ENCODE measurements at places on chromosomes 1 and 21.

DNA sequence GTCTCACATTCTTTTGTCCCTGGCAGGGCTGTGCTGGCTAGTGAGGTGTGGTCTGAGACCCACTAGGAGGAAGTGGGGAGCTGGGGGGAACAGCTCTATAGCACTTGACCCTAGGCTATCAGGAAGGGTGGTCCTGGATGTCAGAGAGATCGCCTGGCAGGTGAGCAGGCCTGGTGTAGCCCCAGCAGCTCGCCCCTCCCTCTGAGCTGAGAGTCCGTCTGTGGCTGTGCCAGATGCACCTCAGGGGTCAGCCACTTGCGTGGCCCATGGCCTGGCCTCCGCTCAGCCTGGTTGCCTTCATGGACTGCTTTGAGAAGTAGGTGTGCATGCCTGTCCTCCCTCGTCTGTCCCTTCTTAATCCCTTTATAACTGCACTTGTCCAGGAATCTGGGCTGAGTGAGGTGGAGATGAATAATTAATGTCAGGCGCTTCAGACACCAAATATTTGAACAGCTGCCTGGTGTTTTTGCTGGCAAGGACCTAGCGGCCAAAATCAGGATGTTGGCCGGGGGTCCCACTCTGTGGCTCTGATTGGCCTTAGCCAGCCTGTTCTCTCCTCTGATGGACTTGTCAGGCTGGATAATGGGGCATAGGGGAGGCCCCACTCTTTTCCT, 30.5 kb downstream of the TMEM53 start:
- no peak for DNase-seq

DNA sequence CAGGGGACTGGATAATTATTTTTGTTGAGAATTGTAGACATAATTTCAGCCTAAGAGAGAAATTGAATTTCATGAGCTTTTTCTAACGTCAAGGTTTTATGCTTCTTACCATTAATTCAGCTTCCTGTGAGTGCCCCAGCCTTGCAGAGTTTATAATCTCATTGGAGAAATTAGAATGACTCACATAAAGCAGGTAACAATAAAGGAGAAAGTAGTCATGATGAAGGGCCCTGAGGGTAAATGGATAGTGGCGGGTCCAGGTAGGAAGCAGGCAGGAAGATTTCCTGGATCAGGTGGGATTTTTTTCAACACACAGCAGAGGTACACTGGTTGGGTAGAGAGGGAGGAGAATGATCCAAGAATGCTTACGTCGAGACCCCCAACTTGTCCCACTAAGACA, 311.4 kb downstream of the BARHL2 start:
- DNase-seq = no peak

- DNase-seq = no peak
These were observed 299 bp upstream of the PROX1 start for GRCh38 chr1:213987422-213987926.

DNA sequence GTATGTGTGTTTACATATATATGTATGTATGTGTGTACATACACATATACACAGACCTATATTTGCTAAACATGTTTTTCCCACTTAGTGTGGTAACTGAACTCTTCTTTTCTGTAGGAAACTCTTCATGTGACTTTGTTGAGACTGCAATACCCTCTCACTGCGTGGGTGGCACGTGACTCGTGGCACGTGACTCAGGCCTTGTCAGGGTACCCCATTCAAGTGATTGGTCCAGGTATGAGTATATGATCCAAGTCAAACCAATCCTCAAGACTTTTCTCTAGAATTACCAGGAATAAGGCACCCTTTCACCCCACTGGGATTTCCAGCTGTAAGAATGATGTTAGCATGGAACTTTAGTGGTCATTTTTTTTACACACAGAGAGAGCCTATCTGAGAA, 149.2 kb upstream of the KCNK2 start:
- DNase-seq = no peak

GRCh38 chr1:61433646-61434045, 291.3 kb downstream of the TM2D1 start:
- DNase-seq = no peak

DNA sequence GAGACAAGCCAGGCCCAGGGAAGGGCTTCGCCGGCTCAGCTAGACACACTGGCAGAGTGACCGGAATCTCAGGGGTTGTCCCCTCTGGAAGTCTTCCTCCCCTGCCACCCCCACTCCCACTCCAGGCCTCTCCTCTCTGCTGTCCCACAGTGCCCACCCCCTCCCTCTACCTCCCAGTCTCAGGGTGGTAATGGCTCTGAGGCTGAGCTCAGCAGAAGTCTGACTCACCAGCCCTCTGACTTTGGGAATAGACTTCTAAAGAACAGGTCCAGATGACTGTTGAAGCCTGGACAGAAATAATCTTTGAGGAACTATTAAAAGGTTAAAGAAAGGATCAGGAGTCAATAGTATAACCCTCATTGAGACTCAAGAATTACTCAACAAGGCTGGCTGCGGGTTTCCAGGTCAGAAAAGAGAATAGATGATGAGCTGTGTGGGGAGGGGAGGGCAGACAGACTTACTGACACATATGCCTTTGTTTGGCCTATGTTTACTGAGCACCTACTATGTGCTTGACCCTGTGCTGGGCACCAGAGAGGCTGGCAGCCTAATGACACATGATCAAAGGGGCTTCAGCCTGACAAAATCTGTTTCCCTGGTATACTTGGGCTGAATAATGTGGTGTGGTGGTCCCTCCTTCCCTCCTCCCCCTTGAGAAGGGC, 8.2 kb downstream of the HCRTR1 start:
- no peak for DNase-seq

GRCh38 chr1:7199077-7199779, 414.0 kb downstream of the CAMTA1 start:
- DNase-seq = no peak

GRCh38 chr1:192545896-192546521, 29.6 kb upstream of the RGS1 start:
- DNase-seq = no peak

- DNase-seq = no peak
These were observed 1.9 kb upstream of the TFAP2E start for GRCh38 chr1:35571263-35571662.

DNA sequence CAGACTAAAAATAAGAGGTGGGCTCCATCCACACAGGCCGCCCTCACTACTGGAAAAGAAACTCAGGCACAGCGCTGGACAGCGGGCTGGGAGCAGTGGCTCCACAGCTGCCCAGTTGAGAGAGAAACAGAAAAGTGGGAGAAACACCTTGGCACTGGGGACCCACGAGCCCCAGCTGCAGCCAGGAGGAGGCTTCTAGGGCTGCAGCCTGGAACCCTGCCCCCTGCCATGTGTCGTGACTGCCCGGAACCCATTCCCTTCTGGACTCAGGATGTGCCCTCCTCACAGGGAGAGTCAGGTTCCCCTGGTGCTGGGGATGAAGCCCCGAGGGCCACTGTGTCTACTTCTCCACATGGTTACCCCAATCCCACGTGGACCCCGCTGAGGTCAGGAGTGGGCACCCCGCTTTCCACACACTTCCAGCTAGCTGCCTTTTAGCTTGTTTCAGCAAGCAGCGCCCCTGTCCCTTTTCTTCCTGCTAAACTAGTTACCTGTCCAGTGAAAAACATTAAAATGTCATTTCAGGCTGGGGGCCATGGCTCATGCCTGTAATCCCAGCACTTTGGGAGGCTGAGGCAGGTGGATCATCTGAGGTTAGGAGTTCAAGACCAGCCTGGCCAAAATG, 35.9 kb downstream of the PARP1 start:
- DNase-seq = no peak

GRCh38 chr1:15531003-15531402, 4.4 kb downstream of the DNAJC16 start:
- DNase-seq = no peak

DNA sequence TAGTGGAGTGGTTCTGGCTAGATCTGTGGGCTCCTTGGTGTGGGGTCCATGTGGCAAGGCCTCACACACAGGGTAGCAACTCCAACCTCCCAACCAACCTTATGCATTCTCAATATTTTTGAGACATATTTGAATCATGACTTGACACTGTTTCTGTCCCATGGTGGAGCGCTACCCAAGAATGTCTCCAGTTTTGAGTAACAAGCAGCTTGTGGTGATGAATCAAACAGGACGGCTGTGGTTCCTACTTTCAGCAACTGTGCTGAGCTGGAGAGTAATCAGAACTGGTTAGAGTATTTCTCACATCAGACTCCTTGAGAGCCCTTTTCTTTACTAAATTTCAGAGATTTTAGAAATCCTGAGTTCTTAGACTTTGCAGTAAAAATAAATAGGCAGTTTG, 3.1 kb downstream of the LCE3D start:
- no peak for DNase-seq

- no peak for DNase-seq
These were observed 288.3 kb downstream of the PTPRC start for GRCh38 chr1:198927129-198927528.

- DNase-seq = no peak
These were observed 128.0 kb downstream of the HMCN1 start for GRCh38 chr1:185862235-185862634.

DNA sequence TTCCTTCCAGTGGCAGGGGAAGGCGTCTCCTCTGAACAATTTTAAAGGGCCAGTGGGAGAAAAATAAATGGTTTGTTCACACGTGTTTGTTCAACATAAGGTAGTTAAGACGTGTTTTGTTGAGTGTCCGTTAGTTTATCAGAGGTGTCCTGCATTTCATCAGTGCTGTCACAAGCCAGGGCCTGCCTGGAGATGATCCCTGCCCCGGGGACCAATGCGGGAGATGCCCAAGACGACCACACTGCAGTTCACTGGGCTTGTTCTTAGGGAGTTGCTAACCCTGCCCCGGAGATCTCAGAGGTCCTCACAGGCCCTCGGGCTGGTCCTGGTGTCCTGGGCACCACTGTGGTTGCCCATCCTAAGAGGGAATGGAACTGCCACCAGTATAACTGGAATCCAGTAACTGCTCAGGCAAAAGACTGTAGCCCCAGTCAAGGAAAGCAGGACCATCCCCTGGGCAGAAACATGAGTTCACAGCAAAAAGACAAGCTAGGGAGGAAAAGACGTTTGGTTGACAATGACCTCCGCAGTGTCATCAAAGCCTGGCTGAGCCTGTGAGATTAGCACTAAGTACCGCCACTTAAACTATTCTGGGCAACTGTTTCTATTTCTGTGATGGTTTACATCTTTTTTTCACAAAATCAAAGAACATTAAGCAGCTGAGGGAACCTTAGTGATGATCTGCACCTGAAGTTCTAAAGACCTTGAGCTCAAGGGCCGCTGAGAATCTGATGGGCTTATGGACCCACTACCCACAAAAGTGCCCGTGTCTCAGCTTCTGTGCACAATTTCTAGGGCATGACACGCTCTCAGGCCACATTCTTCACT, 44.9 kb upstream of the LIN9 start:
- DNase-seq = no peak

- no peak for DNase-seq
These were observed 300.6 kb upstream of the PRMT6 start for GRCh38 chr1:106755682-106756406.

DNA sequence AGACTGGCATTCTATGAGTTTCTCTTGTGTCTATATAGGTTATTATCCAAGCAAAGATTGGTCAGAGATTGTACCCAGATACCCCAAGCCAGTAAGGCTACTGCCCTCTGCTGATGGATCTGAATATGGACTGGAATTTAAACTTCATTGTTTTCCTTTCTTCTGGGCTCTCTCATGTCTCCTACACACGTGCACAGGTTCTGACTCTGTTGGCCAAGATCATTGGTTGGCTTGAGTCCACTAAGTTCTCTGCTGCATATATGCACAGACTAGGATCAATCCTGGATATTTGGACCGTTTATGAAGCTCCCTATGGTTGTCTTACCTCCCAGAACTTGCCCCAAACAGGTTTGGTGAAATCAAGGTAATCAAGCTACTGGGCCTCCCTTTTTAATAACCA, 69.7 kb downstream of the CC2D1B start:
- no peak for DNase-seq

DNA sequence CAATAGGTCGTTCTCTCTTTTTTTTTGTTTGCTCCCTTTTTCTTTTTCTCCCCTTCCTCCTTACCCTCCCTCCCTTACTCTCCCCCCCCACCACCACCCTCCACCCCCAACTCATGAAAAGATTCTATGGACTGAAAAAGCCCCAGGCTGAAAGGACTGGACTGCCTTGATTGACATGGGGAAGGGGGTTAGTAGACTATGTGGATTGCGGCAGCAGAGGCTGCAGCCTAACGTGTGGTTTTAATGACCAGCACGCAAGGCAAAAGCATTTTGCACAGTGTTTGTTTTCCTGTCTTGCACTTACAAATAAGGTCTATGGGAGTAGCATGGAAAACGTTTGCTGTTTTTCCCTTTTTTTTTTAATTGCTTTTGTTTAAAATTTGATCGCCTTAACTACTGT, 5.5 kb downstream of the ZBTB18 start:
- no peak for DNase-seq

DNA sequence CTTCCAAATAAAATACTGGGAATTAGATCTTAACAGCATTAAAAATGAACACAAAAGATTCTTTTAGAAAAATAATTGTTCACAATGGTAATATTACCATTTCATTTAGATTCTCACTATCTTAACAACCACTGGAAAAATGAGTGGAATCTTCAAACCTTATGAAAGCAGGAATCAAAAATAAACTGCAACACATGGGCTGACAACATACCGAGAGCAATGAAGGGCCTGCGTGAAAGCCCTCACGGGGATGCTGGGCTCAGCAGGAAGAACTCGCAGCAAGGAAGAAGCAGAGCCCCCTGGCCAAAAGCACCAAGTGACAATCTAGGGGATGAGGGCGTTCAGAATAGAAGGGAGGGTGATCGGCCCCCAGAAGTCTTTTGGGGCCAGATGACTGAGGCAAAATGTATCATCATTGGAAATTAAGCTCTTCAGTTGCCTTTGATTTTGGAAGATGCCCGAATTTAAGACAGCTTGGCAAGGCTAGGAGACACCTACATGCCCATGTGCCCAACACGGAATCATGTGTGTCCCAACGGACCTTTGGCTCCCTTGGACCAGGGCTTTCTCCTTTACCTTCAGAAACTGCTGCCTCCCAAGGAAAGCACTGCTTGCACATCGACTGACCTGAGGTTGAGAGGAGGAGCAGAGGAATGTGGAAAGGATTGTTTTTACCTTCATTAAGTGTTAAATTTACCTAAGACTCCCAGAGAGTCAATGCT, 103.9 kb downstream of the TGFBR3 start:
- DNase-seq = no peak

DNA sequence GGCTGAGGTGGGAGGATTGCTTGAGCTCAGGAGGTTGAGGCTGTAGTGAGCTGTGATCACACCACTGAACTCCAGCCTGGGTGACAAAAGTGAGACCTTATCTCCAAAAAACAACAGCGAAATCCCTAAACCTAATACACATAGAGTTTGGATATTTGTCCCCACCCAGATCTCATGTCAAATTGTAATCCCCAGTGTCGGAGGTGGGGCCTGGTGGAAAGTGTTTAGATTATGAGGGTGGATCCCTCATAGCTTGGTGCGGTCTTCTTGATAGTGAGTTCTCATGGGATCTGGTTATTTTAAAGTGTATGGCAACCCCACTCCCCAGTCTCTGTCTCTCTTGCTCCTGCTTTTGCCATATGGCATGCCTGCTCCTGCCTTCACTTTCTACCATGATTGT, 94.0 kb downstream of the POU2F1 start:
- DNase-seq = no peak

DNA sequence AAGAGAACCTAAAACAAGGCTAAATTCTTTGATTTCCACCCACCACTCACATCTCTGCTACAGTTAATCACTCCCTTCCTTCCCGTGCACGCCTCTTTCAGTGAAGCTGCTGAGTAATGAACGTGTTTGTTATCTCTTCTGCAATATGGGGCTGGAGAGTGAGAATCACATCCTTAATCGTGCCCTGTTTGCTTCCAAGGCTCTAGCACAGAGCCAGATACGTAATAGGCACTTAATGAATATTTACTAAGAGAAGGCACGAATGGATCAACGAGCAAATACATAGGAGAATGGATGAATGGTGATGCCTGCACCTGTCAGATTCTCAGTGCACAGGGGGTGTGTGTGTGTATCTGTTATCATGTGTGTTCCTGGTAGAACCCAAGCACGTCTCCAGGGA, 22.1 kb upstream of the FAM43B start:
- DNase-seq = no peak

All from T-helper 2 cell (primary cell).